ENCODE measurements at places on chromosomes 7 and 10.

- DNase-seq, result no peak
These were observed at the start of gene RHOBTB1 for GRCh38 chr10:60944058-60944909. TSS of gene RHOBTB1 (minus strand) at chr10:60944185. CDS start at chr10:60911542, 32,643 bp downstream.

DNA sequence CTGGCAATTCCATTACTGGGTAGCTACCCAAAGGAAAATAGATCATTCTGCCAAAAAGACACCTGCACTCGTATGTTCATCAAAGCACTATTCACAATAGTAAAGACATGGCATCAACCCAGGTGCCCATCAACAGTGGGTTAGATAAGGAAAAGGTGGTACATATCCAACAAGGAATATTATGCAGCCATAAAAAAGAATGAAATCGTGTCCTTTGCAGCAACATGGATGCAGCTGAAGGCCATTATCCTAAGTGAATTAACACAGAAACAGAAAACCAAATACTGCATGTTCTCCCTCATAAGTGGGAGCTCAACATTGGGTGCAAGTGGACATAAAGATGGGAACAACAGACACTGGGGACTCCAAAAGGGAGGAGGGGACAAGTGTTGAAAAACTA lies 93.2 kb downstream of the HIP1 start:
- DNase-seq, result no peak

- DNase-seq, result no peak
These were observed 89.6 kb upstream of the ZNF804B start for GRCh38 chr7:88669913-88670312.

DNA sequence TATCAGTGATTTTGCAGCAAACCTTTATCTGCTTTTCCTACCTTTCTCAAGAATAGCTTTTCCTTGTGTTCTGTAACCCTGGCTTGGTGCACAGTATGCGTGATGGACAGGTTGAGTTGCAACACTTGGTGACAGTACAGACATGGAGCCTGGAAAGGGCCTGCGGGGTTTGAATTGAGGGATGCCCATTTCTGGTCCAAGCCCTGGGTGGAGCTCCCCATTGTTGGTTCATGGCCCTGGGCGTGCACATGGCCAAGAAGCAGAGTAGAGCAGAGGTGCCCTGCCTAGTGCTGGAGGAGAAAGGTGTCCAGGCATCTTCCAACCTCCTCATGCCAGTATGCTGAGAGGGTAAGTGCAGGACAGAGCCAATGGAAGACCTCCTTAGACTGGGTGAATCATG lies 106.6 kb upstream of the MKLN1 start:
- DNase-seq, result no peak

- DNase-seq, result no peak
These were observed 65.0 kb upstream of the TES start for GRCh38 chr7:116145245-116145852.

GRCh38 chr7:93021748-93022147 lies 96.0 kb downstream of the SAMD9 start:
- DNase-seq, result no peak

DNA sequence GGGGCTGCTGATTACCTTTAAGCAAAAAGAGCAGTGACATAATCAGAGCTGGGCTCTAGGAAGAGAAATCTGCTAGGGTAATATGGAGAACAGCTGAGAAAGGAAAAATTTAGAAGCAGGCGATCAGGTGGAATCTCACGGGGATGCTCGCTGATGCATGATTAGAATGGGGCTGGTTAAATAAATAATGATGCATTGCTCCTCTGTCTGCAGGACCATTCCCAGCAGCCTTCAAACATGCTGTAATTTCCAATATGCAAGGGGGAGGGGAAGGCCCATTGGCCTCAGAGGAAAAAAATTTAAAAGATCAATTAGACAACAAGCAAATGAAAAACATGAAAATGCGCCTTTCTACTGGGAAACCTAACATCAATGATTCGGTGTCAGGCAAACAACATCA lies 65.6 kb upstream of the C10orf90 start:
- no peak for DNase-seq

DNA sequence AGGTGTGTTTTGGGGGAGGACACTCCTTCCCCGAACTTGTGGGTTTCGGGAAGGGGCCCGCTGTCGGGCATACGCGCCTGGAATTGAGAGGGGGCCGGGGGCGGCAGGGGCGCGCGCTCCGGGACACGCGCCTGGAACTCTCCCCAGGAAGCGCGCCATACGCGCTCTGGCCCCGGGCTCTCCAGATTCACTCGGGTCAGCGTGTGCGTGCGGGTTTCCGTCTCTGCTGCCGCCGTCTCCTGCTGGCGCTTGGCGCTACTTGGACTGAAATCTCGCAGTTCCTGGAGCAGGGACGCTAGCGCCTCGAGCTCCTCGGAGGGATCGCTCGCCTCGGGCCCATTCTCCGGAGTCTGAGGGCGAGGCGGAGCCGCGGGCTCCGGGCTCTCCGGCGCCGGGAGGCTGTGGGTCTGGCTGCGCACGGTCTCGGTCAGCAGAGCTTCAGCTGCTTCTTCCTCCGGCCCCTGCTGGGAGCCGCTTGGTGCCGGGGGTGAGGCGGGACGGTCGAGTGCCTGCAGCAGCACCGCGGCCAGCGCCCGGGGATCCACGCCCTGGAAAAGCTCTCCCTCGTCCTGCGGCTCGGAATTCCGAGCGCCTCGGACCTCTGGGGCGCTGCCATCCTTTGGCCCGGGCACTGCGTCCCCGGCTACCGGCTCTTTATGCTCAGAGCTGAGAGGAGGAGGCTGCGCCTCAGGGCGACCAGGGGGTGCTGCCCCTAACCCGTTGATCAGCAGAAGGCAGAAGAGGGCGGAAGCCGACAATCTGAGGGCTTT lies 1.1 kb downstream of the VGF start:
- no peak for DNase-seq

DNA sequence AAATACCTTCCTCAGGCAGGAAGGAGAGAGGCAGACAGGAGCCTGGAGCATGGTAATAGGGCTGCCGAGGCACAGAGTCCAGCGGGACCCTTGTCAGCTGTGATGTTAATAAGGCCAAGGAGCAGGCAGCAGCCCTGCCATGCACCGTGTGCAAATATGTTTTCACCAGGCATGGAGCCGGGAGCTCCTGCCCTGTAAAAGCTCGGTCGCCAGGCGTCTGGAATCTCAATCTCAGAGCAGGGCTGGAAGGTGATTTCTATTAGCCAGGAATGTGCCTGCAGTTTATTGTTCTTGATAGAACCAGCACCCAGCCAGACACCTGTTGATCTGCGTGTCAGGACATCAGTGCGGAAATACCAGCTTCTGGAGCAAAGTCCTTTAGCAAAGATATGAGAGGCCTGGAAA lies 469.8 kb downstream of the GLRX3 start:
- DNase-seq, result no peak

DNA sequence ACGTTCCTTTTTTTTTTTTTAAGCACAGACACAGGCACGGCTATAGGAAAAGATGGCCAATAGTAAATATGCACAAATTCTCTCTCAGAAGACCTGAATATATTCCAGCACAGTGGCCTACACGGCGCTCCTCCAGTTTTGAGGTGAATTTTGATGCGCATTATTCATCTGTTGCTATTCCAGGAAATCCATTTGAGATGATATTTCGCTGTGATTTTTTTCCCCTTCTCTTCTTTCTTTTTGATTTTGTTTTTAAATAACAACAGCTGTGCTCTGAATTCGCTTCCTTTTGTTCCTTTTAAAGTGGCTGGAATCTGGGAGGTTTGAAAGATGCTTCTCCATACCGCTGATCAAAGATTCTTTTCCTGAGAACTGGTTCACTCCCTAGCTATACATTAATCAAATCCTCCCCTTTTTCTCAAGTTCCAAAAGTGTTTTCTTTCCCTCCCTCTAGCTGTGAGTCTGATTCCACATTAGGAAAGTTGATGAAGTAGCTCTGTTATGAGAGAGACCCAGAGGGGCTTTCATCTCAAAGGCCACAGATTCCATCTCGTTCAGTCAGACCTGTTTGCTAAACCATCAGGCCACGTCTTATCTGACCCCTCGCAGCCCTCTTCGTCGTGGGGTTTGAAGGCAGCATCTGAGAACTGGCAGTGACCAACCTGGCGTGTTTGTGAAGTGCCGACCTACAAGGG lies 602.7 kb upstream of the NRP1 start:
- no peak for DNase-seq

- DNase-seq, result no peak
These were observed 139.3 kb upstream of the CDK13 start for GRCh38 chr7:39810710-39811109.

DNA sequence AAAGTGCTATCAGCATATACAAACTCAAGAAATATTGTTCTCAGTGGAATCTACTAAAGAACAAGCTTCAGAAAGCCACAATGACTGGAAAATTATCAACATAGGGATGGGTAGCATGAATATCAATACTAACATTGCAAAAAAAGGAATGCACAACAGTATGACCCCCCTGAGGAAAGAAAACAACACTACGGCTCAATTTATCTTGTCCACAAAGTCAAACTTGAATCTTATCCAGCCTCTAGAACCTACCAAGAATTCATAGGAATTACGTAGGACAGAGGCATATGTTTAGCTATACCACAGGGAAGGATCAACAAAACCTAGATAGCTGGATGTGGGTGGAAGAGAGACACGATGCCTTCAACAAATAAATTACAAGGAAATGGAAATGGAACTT lies 54.6 kb downstream of the AGMO start:
- DNase-seq, result no peak

- DNase-seq, result no peak
These were observed 8.1 kb downstream of the SEMA3D start for GRCh38 chr7:85178531-85179298.

DNA sequence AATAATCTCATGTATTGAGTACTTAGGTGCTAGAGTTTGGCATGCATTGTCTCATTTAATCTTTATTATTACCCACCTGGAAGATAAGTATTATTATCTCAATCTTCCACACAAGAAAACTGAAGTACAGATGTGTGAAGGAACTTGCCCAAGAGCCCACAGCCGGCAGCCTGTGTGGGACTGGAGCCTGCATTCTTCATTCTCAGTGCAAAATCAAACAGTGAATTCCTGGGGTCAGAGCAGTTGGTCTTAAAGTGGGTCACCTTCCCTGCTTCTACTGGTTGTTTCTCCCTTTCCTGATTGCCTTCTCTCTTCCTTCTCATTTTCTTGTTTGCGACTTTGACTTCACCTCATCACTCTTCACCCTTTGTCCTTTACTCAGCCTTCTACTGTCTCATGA lies 144.7 kb upstream of the LYZL1 start:
- no peak for DNase-seq

DNA sequence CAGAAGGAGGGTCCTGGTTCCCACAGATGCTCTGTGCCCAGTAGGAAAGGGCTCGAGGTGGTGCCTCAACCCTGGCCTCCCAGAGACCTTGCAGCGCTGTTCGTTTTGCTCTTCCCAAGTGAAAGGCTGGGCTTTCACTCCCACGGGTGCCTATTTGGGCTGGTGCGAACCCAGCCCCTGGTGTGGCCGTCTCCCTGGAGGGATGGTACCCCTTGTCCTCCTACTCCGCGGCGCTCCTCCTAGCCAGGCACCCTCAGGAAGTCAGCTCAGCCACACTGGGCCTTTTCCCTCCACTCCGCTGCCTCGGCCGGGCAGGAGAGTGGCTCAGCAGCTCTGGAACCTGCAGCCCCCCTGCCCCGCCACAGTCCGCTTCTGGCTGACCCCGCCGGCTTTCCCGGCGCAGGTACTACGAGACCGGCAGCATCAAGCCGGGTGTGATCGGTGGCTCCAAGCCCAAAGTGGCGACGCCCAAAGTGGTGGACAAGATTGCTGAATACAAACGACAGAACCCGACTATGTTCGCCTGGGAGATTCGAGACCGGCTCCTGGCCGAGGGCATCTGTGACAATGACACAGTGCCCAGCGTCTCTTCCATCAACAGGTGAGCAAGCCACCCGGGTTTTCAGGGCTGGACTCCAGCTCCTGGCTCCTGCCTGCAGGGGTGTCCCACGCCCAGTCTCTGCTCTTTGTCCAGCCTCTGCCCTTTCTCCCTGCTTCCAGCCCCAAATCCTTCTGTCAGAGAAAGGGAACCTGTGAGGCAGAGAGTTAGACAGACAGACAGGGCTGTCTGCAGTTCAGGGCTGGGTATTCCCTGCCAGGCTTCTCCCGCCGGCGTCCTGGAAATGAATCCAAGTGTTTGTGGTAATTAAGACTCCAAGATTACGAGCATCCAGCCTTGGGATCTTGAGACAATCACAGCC lies 5.2 kb downstream of the PAX2 start:
- DNase-seq, result no peak

DNA sequence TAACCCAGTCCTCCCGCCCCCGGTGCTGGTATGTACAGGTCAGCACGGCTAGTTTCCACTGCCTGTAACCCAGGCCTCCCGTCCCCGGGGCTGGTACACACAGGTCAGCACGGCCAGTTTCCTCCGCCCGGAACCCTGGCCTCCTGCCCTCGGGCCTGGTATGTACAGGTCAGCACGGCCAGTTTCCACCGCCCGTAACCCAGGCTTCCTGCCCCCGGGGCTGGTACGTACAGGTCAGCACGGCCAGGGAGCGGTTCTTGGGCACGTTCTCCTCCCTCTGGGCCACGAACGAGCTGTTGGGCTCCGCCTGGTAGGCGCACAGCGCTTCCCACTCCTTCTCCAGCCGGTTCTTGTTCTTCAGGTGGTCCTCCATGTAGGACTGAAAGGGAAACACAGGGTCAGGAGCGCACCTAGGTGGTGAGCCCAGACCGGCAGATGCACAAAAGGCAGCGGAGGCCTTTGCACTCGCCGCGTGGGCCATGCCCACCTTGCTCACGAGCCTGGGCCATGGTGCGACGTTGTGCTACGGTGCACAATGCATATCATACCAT lies 284.4 kb downstream of the DNAJB6 start:
- DNase-seq, result no peak

- no peak for DNase-seq
These were observed 165.8 kb downstream of the CFTR start for GRCh38 chr7:117645481-117646165.

- DNase-seq, result no peak
These were observed 327.4 kb downstream of the CDK14 start for GRCh38 chr7:90923541-90923997.

GRCh38 chr7:112538726-112539255 lies 58.0 kb downstream of the LSMEM1 start:
- DNase-seq, result no peak

GRCh38 chr10:94626476-94626875 lies 57.1 kb upstream of the CYP2C18 start:
- no peak for DNase-seq

GRCh38 chr10:16819026-16819425 lies 1.8 kb upstream of the RSU1 start:
- DNase-seq, result no peak

DNA sequence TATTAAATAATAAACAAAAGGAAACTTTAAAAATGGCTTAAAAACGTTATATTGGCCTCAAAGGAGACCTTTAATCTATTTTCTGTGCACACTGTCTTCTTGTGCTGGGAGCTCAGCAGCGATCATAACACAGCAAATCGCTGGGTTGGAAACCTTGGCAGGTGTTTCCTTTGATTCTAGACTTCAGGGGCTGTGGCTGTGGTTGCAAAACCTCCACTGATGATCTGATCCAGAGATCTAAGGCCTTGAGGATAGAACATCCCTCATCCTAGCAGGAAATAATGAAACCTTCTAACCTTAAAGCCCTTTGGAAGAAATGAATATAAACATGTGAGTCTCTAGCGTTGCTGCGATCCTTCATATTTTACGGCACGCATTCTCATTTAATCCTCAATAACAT lies 29.8 kb downstream of the CDHR3 start:
- DNase-seq, result no peak

DNA sequence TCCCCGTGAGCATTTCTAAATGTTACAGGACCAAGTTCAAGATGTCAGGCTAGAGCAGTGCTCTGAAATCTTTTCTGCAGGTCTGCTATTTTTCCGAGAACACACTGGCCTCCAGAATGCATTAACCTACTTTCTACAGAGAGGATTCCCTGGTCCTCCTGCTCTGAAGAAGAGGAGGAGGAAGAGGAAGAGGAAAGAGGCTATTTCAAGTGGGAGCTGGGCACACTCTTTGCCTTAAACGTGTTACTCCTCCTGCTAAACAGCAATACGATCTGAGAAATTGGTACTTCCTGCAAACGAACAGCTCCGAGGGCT lies 157.4 kb downstream of the FRMD4A start:
- no peak for DNase-seq

All from stimulated activated CD8-positive, alpha-beta memory T cell treated with anti-CD3 and anti-CD28 coated beads, Interleukin-12 subunit alpha, Interleukin-12 subunit beta, amount 100 ng/mL, for 4 hours (primary cell).